Tibial nerve (tissue), 4 donors: ENCODE measurements at places on chromosomes 12 and 14. TPM values are rescaled to one million over a fixed set of nuclear protein-coding genes. Genes with fewer than 3 reads are reported as not detected.

Gene AGAP2
- total RNA-seq = 1.1 TPM

- DNase-seq = no peak
Observed at GRCh38 chr12:91007531-91008290, 2.9 kb upstream of the EPYC start.

GRCh38 chr12:56307221-56307965 lies 7.3 kb upstream of the CS start:
- DNase-seq = no peak

- no peak for DNase-seq
Observed at GRCh38 chr12:57135527-57136326, 7.4 kb downstream of the LRP1 start.

- DNase-seq = peak; percentile 71
Observed at GRCh38 chr14:54566410-54567223, at the start of gene SAMD4A. Gene SAMD4A, plus strand, starts transcription at chr14:54567128. Its CDS starts 789 bp downstream, at chr14:54567917.
